ENCODE measurements at places on chromosomes 7 and 10.

DNA sequence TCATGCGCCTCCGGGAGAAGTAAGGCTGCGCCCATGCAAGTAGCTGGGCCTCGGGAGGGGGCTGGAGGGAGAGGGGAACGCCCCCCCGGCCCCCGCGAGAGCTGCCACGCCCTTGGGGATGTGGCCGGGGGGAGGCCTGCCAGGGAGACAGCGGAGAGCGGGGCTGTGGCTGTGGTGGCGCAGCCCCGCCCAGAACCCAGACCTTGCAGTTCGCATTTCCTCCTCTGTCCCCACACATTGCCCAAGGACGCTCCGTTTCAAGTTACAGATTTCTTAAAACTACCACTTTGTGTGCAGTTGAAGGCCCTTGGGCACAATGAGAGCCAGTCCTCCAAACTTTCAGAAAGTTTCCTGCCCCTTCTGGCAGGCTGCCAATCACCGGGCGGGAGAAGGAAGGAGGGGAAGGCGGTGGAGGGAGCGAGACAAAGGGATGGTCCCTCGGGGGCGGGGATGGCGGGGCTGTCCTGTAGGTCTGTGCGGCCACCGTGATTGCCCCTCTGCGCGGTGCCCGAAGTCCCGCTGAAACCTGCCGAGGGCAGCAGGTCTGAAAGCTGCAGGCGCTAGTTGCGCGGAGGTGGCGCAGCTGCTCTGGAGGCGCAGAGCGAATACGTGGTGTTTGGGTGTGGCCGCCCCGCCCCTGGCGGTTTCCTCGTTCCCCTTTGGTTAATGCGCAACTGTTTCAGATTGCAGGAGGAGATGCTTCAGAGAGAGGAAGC lies 2.1 kb downstream of the VIM start:
- DNase-seq, result peak; percentile 90

DNA sequence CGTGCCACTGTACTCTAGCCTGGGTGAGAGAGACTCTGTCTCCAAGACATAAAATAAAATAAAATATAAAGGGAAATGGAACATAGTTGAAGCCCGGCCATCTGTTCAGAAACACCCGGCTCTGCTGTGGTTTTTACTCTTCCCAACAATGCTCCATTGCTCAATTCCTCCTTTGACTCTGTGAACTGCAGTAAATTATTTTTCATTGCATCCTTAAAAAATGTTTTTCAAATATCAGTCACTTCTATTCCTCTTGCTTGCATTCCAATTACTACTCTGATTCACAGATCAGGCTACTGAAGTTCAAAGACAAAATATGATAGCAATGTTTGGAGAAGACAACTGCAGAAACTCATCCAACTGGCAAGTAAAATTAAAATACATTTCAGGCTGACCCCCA lies 983.0 kb downstream of the SORCS1 start:
- no peak for DNase-seq

DNA sequence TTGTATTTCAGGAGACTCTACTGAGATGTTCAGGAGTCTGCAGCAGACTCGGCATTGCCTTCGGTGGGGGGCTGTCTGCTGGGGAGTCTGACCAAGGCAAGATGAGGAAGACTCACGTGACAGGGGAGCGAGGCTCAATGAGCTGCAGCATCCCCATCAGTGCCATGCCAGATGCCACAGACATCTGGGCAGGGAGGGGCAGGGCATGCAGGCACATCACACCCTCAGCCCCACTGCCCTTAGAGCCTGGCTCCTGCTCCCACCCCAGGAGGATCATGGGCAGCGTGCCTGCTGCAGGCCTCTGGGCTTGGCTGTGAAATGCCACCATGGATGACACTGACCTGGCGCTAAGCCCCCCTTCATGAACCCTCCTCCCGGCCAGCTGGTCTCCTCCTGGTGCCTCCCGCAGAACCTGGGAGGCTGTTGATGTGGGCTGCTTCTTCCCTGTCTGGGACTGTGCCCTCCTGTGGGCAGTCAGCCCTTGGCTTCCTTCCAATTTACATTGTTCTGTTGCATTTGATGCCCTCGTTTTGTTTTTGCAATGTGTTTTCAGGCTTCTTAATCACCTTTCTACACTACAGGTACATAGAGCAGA lies 235.0 kb downstream of the PAXIP1 start:
- DNase-seq, result no peak

- no peak for DNase-seq
Measured at GRCh38 chr10:49009199-49009979, 69.7 kb upstream of the LRRC18 start.

- DNase-seq, result no peak
Measured at GRCh38 chr7:74104702-74105101, 21.1 kb downstream of the LIMK1 start.

DNA sequence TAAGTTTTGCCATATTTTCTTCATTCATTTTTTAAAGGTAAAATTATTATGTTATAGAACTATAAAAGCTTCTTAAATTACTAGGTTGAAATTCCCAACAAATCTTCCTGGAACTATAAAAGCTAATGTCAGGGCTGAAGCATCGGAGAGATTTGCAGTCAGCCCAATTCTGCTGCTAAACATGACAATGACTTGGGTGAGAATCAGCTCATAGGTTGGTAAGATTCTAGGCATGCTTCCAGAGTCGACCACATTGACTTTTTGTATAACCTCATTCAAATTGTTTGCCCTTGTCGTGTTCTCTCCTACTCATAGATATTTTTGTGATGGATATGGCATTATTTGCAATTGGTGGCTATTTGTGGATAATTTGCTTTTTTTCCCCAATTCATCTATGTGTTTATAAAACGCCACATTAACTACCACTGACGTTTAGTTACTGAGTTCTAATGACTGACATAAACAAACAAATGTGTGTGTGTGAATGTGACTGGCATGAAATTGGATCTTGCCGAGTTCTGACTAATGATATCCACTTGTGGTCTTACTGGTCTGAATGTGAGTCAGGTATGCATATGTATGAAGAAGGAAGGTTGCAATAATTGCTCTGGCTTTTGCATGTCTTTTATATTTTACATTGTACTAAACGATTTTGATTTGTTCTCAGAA lies 579.8 kb downstream of the PARD3 start:
- DNase-seq, result no peak

DNA sequence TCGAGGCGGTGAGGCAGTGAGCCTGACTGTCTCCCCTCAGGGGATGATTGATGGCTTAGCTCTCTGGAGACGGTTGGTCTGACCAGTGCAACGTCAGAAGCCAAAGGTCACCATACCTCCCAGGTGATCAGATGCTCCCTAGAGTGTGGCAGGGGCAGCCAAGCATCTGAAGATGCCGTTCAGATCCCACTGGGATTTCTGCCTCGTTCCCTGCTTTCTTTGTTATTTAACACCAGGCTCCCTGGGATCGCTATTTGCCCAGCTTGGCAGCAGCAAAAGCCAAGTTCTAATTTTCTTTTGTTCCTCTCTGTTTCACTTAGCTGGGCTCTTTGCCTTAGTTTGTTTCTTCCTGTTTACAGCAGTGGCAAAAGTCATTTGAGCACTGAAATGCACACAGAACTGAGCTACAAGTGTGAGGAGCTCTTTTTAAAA lies 53.5 kb upstream of the SVIL start:
- no peak for DNase-seq

DNA sequence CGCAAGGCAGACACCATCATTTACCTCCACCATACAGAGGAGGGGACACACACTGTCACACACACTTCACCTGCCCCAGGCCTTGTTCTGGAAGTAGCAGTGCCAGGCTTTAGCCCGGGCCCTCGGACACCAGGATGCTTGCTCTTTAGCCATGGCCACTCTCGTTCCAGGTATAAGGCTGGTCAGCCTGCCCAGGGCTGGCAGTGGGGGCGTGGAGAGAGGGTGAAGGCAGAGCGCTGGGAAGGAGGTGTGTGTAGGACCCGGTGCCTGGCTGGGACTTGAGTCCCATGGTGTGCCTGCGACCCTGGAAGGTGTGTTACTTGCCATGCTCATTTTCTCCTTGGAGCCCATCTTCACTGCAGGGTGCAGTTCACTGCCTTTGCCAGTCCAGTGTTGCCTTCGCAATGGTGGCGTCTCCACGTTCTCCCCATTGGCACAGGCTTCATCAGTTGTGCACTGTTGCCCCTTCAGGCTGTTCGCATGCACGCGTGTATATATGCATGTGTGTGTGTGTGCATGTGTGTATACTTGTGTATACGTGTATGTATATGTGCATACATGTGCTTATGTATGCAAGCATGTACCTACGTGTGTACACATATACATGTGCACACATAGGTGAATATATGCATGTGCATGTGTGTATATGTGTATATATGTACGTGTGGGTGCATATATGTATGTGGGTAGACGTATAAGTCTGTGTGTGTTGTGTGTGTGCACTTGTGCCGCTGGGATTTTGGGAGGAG lies 153.4 kb downstream of the CAMK1D start:
- DNase-seq, result no peak

DNA sequence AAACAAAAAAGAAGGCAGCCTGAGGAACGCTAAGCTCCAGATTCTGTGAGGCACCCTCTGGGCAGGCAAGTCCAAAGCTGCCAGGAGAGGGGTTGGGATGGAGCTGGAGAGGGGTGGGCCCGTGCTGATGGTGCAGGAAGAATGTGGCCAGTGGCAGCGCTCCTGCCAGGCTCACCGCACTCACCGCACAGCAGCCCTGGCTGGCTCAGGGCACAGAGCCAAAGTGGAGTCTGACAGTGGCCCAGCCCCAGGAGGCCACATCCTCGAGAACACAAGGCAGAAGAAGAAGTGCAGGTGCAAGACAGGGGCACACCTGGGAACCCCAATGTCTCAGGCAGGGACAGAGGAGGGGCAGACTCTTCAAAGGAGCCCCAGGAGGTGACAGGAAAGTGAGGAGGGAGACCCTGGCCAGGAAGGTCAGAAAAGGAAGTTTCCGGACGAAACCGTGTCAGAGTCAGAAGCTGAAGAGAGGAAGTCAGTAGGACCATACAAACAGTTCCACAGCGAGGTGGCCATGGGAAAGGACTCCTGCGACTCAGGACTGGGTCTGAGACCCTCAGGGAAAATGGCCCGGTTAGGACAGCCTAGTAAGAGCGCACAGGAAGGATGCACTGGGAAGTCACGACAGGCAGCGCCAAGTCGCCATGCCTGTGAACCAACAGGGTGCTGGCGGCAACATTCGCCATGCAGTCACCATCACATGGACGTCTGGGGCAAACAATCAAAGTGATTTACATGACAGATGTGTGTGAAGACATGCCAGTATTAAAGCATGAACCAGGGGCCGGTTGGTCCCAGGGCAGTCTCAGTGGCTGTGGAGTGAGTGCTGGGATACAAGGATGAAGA lies 54.4 kb downstream of the COBL start:
- DNase-seq, result no peak

All from right hindlimb (tissue), 1 donor.